ENCODE measurements at places on chromosomes 5 and 9.

DNA sequence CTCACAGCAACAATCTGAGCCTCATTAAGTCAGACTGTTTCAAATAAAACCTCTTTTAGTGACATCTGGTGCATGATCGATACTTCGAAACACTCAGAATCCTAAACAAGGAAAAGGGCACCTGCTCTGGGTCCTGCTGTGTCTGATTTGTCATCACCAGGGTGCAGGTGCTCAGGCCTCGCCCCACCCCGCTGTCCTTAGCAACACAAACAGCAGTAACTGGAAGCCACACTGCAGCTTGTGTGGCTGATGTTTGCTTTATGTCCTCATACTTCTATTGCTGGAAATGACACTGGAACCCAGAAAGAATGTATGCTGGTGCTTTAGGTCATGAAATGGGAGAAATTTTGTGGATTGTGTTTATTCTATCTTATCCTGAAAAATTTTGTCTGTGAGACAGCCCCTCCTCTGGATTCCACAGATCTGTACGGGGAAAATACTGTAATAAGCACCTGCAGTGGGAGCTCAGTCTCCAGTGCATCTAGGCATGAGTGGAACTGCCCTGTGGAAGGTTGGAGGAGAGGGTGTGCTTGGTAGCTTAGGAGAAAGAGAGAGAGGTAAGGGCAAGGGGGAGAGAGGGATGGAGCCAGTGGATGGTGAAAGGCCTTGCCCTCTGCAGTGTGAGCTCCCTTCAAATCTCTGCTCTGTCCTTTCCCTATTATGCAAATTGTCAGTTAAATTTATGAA lies 284.2 kb downstream of the SMARCA2 start:
- DNase-seq = no peak

DNA sequence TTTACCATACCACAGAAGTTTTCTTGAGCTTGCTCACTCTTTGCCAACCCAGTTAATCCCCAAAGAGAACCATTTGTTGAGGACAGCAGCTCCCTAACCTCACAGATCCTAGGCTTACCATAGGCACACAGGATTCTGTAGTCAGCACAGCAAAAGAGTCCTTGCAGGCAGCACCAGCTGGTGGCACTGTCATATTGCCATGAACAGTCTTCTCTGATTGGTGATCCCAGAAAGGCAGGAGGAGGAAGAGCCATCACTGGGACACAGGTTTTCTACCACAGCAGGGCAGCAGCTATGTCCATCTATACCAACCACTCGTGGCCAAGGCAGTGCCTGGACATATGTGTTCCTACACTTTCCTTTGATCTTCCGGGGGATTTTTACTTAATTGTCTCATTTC lies 297.1 kb upstream of the CD180 start:
- DNase-seq = no peak

DNA sequence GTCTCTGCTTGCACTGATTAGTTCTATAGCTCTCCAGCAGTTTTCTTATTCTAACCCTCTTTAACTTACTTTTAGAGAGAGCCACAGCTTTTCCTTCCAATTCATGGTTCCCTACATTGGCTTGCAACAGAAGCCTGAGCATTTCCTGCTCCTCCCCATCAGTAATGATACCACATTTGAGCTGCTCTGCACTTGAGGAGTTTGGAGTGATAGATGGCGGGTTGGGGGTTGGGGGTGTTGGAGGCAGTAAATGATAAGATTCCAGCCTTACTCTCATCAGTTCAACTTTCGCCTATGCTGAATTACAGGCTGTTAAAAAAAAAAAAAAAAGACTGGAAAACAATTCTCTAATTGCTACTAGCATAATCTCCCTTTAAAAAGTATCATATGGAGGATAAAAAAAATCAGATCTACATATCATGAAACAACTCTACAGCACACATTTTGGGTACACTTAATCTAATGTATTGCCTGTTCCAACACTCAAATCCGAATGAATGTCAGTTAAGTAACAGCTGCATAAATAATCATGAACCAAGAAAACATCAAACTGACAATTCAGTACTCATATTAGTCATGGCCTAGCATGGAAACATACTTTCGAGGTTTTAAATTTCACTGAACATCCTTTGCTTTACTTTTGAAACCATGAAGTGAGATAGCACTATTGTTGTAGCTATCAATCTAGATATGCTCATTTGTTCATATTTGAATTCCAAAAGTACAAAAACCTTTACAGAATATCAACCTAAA lies 224.7 kb downstream of the NFIB start:
- no peak for DNase-seq

- no peak for DNase-seq
Measured at GRCh38 chr5:159102311-159102934, 2.7 kb upstream of the EBF1 start.

- peak; percentile 1 for DNase-seq
Measured at GRCh38 chr5:57316798-57317327, 143.0 kb downstream of the GPBP1 start.

DNA sequence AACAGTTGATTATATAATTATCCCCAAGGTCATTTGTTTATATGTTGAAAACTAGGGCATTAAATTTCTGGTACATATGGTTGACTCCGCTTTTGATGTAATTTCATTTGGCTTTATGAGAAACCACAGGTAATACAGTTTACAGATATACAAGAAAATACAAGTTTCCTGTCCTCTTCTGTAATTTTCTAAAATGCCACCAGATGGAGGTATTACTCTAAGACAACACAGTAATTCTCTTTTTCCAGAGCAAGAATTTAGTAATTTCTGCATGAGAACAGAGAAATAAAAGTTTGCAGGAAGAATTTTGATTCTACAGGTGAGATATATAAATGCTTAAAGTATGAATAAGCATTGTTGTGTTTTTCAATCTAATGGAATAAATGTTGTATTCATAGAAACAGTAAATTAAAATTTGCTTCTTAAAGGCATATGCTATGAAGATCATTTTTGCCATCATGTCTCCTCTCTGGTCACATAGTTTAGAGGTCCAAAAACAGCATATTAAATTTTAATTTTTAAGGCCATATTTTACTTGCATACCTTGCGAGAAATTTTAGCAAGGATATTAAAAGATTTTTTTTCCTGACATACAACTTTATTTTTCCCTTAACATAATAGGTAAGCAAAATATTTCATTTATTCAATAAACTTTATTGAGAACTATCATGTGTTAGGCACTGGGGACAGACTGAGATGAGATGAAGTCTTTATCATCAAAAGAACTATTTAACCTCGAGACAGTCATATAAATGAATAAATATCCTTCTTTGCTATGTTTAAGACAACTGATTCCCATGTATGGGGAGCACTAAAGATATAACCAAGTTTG lies 22.7 kb downstream of the CHD1 start:
- no peak for DNase-seq

Measured in GOT3 (cell line).